ENCODE measurements at places on chromosomes 4 and X.

GRCh38 chr4:184163813-184164212 is 53.9 kb downstream of the ENPP6 start:
- peak; percentile 47 for DNase-seq

- no peak for DNase-seq
Measured at GRCh38 chrX:119406776-119407175, 7.6 kb downstream of the SLC25A43 start.

DNA sequence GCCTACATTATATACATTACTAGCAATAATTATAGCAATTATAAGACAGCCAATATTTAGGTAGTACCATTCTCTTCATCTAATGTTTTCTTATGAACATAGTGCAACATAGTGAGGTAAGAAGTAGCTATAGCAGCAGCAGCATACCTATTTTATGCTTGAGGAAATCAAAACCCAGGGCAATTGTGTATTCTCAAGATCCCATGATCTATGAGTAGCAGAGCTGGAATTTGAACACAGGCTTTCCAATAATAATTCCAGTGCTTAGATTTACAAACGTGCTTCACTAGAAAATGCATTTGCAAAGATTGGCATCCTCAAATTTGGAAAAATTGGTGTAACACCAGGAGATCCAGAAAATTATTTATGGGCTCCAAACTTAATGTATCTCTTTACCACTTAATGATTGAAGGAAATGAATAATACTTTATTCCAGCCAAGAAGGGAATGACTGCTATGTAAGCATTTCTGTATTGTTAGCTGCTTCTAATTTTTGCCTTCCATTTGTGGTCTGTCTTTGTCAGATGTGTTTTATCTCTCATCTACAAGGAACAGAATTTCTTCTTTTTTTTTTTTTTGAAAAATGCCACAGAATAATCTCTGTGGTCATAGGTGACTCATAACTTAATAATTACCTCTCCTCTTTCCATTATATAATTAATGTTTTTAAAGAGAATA is 451.1 kb downstream of the ARAP2 start:
- no peak for DNase-seq

GRCh38 chrX:40244980-40245379 is 147.2 kb upstream of the BCOR start:
- no peak for DNase-seq

DNA sequence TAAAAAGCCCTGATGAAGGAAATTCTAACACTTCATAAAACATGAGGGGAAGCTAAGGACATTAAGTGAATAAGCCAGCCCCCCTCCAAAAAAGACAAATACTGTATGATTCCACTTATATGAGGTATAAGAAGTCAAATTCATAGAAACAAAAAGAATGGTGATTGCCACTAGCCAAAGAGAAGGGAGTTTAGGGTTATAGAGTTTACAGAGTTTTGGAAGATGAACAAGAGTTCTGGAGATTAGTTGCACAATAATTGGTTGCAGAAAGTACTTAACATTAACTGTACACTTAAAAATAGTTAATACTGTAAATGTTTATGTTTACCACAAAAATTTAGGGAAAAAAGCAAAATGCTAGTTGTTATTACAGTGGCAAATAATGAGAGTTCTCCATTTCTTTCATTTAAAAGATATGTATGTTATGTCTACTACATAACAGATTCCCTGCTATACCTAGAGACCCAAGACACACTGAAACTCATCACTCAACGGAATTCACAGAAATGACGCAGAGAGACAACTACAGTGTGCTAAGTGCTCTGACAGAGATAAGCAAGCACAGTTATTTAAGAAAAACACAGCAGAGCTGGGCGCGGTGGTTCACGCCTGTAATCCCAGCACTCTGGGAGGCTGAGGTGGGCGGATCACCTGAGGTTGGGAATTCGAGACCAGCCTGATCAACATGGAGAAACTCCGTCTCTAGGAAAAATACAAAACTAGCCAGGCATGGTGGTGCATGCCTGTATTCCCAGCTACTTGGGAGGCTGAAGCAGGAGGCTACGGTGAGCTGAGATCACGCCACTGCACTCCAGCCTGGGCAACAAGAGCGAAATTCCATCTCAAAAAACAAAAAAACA is 37.2 kb downstream of the EIF4E start:
- DNase-seq: no peak

DNA sequence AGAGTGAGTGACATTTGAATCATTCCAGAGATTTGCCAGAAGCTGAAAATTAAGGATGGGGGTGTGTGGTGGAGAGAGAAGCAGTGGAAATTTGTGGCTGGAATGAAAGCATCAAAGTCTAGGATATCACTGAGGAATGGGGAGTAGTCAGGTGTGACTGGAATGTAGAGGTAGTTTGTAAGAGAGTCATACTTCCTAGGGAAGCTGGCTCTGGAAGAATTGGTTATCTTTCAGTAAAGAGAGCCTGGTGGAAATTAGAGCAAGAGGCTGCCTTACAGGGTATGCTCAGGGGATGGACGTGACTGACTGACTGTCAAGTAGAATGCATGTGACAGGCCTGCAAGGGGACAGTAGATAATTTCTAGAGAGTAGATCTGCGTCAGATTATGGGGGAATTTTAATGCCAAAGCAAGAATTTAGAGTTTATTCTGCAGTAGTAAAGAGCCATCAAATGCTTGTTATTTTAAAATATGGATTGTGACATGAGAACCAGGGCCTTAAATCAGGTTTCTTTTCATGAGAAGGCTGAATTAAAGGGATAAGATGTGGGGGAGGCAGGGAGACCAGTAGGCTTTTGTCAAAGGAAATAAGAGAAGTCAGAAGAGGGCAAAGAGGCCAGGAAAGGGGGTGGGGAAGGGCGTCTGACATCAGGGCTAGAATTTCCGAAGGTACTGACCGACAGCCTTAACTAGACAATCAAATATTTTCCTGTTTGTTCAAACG is 109.9 kb downstream of the AFF1 start:
- no peak for DNase-seq

DNA sequence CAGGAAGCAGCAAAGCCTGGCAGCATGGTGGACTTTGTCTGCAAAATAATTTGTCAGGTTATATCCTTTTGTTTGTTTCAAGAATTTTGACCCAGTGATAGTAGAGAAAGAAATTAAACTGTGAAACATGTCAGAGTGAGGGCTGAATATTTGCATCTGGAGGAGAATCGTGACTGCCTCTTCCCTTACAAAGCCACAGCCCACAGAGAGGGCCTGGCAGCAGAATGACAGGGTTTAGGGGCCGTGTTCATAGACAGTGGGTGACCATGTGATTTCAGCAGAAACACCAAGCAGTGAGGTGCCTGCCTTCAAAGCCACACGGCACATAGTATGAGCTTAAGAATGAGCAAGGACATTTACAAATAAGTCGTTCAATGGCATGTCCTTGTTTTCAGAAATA is 24.4 kb upstream of the PLAC8 start:
- DNase-seq: peak; percentile 52

DNA sequence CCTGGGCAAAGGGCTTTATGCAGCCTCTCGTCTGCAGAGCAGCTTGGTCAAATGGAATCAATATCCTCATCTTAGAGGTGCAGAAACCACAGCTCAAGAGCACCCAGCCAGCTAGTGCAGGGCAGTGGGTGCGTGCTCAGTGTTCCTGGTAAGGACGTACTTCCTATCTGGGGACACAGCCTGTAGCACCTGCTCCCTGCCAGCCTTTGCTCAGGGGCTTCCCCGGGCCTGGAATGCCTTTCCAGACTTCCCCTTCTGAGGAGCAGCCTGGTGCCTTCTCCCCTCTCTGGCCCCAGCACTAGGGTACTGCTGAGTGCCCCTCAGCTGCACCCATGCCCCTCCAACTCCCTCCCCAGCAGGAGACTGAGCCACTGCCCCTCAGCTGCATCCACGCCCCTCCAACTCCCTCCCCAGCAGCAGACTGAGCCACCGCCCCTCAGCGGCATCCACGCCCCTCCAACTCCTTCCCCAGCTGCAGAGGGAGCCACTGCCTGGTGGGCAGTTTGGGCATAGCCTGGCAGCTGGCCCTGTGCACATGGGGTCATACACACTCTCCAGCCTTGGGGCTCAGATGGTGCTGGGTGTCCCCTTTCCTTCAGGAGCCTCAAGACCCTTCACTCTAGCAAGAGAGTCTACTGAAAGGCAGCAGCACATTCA is 42.2 kb upstream of the AFAP1 start:
- no peak for DNase-seq

GRCh38 chr4:29046781-29047180 is 1673.4 kb upstream of the PCDH7 start:
- no peak for DNase-seq

DNA sequence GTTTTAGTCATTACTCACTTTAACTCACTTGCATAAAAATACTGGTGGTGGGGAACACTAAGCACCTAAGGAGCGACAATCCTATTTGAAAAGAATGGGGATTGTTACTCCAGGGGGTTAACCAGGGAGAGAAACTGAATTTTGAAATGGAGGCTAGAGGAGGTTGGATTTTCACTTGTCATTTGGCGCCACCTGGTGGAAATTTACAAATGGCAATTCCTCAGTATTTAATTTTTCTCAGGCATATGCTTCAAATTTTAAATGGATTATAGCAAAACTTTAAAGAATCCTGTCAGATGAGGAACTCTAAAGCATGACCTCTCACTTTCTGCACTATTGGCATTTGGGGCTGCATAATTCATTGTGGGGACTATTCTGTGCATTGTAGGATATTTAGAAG is 2.7 kb upstream of the GEMIN8 start:
- peak; percentile 65 for DNase-seq

DNA sequence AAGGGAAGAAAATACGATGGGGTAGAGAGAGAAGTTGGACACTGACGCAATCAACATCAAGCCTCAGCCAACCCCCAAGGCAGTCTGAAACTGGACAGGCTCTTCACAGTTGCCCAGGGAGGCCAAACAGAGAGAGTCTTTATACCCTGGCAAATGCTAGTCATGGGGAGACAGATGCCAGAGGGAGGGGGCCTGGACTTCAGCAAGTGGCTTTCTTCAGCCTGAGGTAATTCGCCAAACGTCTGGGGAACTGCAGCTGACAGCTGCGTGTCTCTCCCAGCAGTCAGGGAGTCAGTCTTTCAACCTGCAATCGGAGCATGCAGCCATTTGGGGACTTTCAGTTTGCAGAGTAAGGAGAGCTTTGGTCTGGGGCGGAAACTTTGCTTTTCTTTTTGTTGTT is 521.6 kb downstream of the TRIML1 start:
- DNase-seq: no peak

DNA sequence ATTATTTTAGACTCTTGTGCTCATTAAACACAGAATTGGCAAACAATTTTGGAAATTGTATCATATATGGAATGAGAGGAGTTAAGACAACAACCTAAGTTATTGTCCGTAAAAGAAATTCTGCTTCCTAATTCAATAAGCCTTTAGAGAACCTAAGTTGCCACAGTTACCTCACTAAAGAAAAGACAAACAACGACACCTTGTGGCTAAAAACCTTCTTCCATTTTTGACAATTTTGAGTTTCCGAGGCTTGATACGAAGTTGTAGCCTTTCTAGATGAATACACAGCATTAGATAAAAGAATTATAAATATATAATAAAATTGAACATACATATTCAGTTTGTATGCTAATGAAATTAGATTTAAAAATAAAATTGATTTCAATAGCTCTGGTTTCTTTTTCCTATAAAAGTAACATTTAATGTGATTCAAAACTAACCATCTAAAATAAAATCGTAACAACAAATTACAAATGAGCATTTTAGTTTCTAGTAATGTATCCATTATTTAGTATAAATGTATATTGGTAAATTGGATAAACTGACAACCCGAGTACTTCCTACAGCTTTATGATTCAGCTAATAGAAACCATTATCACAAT is 275.1 kb downstream of the GPM6A start:
- no peak for DNase-seq

- DNase-seq: no peak
Measured at GRCh38 chr4:169921237-169921636, 105.0 kb downstream of the MFAP3L start.

DNA sequence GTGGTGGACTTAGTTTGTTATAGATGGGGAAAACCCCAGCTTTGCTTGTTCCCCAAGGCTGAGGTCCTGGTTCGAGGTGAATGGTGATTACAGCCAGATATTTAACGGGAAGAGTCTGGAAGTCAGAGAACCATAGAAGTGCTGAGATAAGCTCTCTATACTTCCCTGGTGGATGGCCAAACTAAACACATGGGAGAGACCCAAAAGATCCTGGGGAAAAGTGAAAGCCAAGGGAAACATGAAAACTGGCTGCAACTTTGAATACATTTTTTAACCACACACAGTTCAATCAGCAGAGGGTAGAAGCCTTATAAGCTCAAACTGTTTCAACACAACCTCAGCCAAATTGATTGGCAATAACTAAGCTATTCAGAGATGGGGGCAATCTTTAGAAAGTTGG is 29.3 kb upstream of the SRPX start:
- DNase-seq: no peak

DNA sequence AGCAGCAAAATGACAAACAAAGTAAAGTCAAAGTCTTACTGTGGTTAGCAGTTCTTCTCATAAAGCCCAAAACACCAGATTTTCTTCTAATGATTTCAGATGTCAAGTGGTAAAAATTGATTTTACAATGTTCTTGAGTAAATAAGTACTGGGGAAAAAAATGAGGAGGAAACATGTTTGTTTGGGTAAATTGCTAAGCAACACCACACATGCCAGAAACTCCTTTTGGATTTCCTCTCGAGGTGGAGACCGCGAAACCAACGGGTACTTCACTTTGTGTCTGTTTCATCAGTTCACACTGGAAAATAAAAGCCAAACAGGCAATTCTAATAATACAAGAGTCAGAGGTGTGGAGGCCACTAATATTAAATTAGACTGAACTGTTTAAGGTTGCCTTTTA is 4.6 kb upstream of the PKD2 start:
- DNase-seq: no peak

DNA sequence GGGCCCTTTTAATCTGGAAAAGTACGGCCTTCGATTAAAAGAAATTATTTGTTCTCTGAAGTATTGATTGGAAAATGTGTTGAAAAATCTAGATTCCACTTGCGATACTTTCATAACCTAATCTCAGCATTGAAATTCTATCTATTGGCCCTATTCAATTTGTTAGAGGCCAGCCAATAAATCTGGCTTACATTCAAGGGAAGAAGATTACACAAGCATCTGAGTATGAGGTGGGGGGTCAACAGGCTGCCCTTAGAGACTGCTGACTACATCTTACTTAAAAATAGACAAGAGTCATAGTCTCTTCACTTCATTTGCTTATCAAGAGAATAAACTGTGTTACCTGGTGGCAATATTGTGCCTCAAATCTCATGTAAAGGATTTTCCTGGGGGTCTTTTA is 248.0 kb upstream of the KCNIP4 start:
- no peak for DNase-seq

- DNase-seq: no peak
Measured at GRCh38 chr4:24774452-24774851, 20.9 kb upstream of the SOD3 start.
